Activated CD8-positive, alpha-beta memory T cell treated with anti-CD3 and anti-CD28 coated beads for 4 hours (primary cell): ENCODE measurements at places on chromosomes 1 and 21.

DNA sequence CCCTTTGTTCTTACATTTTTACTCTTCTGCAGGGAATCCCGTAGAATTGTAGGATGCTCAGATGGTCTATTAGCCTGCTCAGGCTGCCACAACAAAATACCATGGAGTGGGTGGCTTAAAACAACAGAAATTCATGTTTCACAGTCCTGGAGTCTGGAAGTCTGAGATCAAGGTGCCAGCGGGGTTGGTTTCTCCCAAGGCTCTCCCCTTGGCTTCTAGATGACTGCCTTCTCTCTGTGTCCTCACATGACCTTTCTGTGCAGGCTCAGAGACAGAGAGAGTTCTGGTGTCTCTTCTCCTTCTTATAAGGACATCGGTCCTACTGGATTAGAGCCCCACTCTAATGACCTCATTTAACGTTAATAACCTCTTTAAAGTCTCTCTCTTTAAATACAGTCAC, 41.7 kb downstream of the HUNK start:
- DNase-seq: no peak

GRCh38 chr21:40658311-40658710, 188.6 kb downstream of the DSCAM start:
- DNase-seq: no peak

- DNase-seq: no peak
These were observed 76.6 kb upstream of the NRIP1 start for GRCh38 chr21:15141261-15141970.

DNA sequence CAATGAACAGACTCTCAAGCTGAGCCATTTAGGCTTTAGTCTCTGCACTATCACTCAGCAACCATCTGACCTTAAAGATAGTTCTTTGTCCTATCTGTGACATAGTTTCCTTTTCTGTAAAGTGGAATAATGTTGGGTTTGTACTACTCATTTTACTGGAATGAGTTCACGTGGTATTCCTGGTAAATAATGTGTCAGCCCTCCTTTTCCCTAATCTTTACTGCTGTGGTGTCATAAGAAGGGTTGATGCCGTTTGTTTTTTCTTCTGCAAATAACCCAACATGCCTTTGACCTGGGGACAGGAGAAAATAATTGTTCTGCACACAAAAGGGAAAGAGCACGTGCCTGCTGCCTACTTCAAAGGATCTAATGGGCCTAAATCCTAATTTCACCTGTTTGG, 297.8 kb downstream of the BRINP3 start:
- DNase-seq: no peak

DNA sequence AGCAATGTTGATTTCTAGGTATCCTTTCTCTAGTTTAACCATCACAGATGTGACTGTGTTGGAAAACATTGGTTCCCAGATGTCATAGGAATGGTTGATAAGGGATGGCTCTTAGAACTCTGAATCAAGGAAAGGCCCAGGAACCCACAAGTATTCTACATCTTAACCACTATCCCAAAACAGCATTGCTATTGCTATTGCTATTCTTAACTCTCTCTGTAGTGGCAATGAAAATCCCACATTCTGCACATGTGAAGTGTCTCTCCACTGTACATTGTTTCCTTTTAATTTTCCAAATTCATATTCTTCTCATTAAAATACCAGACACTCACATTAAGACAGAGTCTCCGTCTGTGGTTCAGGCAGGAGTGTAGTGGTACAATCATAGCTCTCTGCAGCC, 420.4 kb upstream of the RUNX1 start:
- no peak for DNase-seq

DNA sequence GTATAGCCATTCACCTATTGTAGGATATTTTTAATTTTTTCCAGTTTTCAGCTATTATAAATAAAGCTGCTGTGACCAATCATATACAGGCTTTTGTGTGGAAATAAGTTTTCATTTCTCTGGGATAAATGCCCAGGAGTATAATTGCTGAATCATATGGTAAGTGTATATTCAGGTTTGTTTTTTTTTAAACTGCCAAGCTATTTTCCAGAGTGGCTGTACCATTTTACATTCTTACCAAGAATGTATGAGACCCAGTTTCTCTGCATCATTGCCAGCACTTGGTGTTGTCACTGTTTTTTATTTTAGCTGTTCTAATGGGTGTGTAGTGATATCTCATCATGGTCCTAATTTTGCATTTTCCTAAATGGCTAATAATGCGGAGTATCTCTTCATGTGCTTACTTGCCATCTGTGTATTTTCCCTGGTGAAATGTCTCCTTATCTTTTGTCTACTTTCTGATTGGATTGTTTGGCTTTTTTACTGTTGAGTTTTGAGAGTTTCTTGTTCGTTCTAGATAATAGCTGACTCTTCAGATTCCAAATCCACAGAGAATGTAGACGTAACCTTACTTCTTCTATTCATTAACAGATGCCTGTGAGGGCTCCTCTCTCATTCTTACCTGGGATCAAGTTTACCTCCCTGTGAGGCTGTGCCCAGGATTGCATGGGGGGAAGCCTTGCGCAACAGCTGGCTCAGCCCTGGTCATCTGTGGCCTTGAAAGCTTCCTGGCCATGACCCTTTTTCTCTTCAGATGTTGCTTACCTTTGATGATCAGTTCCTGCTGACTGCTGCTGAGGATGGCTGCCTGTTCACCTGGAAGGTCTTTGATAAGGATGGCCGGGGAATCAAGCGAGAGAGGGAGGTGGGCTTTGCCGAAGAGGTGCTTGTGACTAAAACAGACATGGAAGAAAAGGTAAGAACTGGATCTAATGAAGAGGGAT, 42.6 kb downstream of the CFAP57 start:
- DNase-seq: no peak

DNA sequence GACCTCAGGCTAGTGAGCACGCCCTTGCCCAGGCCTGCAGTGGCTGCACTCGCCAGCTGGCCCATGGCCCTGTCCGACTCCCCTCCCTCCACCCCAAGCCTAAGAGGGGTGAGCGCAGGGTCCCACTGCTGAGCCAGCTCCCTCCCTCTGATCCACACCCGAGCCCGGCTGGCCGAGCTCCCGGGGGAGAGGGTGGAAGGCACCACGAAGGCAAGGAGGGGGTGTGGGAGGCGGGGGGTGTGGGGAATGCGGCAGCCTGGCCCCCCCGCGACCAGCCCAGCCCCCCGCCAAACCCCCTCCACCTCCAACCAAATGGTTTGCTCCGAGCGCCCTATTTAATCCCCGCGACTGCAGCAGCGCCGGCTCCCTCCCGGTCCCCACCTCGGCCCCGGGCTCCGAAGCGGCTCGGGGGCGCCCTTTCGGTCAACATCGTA, at the start of gene CADM3:
CADM3 (plus strand) TSS at position 362 of the 434 bp plus-strand sequence. CDS start 151 bp downstream, outside the sequence.
- DNase-seq: no peak

DNA sequence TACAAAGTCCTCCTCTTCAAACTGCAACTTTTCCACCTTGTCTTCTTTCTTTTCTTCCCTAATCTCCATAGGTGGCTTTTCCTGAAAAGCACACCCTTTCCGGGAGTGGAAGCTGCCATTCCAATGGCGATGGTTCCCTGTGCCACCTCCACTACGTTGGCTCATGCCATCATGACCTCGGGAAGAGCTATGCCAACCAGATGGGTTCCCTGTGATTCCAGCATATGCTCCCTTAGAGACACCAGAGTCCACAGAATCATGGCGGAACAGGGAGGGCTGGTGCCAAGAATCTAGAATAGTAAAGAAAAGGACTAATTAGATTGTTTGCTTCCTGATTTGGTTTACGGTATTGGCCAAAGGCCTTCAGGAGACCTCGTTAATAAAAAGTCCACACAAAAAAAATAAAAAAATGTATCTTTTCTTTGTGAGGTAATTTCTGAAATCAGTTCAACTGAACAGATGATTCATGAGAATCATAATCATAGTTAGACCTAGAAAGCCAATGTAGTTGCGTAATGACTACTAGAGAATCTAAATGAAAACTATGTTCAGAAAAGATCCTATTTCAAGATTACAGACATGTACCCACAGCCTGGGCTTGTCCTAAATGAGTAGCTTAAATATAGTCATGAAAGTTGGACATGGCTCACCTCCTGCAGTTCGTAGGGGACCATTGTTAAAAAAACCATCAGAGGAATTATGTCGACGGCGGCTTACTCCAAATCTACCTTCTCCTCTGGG, 30.9 kb upstream of the CCDC17 start:
- DNase-seq: no peak

DNA sequence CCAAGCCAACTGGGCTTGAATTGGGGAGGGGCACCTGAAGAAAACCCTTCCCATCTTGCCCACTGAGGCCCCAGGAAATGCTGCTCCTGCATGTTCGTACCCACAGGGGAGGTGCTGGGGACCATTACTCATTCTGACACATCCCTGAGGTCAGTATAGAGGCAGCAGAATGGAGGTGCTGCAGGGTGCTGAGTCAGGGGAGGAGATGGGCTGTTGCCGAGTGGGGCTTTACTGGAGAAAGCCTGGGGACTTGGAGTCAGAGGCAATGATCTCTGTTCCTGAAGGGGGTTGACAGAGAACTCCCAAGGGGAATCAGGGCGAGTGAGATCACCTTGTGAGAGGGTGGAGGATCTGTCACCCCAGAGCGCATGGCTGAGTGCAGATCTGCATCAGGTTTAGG, 40.2 kb upstream of the KCNA10 start:
- DNase-seq: no peak

- no peak for DNase-seq
These were observed 9.8 kb downstream of the OVGP1 start for GRCh38 chr1:111417755-111418154.

DNA sequence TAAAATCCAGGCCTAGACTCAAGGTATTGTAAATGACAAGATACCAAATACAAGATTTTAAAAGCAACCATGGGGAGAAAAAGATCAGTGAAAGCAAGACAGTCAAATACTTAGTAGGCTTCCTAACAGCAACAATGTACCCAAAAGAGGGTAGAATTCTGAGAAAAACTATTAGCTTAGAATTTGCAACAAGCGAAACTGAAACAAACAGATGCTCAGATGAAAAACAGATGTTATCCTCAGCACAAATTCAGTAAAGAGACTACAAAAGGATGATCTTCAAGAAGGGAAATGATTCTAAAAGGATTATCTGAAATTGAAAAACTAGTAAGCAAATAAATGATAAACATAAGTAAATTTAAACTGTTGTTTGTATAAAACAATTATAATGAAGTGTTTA, 40.0 kb downstream of the PDC start:
- DNase-seq: no peak

DNA sequence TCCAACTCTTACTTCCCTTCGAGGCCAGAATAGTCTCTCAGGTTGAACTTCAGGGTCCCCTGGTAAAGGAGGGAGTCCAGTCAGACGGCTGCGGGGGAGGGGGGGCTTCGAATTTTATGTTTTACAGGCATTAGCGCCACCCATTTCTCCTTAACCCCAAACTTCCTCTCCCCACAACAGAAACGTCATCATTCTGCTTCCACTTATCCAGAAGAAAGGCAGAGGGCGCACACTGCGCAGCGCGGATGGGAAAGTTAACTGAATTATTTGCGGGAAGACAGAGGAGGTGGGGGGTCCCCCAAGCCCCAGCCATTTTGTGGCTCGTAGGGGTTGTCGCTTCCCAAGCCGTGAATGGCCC, 529 bp upstream of the PRMT2 start:
- no peak for DNase-seq

DNA sequence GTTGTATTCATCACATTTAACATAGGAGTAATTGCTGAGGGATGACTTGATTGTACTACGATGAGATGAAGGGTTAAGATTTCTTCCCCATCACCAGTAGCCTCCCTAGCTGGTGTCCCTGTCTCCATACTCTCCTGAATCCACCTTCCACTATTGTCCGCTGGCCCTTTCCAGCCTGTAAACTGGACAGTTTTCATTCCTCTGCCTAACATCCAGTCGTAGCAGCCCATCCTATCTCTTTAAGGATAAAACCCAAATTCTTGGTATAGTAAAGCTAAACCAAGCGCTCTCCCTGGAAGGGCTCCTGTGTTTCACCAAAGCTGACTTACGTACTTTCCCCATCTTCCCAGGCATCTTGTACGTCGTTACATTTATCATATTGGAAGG, 670 bp downstream of the COX20 start:
- DNase-seq: no peak

- no peak for DNase-seq
These were observed 11.9 kb upstream of the EDN2 start for GRCh38 chr1:41496080-41497055.

DNA sequence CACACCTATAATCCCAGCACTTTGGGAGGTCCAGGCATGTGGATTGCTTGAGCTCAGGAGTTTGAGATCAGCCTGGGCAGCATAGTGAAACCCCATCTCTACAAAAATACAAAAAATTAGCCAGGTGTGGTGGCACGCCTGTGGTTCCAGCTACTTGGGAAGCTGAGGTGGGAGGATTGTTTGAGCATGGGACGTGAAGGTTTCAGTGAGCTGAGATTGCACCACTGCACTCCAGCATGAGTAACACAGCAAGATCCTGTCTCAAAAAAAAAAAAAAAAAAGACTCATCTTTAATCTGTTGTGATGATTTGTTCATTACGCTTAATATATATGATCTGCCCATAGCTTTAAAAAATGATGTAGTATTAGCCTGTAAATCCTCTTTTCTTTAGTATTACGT, 44.0 kb downstream of the OR10J1 start:
- no peak for DNase-seq

- DNase-seq: no peak
These were observed 65.8 kb upstream of the ABCG1 start for GRCh38 chr21:42153046-42153686.

- DNase-seq: no peak
These were observed 1.9 kb downstream of the DHRS3 start for GRCh38 chr1:12615865-12616708.
